ENCODE measurements at places on chromosomes 4 and X.
A peak's percentile ranks its signal among the peaks of the same experiment; 100 is the strongest.

- H3K4me1 ChIP-seq, result no peaks in the 10 kb centered on the region
- no peaks in the 10 kb centered on the region for H3K27me3 ChIP-seq
- DNase-seq, result no peak
- H3K36me3 ChIP-seq, result no peaks in the 10 kb centered on the region
These were observed 127.9 kb upstream of the DMD start for GRCh38 chrX:33339219-33339618.

DNA sequence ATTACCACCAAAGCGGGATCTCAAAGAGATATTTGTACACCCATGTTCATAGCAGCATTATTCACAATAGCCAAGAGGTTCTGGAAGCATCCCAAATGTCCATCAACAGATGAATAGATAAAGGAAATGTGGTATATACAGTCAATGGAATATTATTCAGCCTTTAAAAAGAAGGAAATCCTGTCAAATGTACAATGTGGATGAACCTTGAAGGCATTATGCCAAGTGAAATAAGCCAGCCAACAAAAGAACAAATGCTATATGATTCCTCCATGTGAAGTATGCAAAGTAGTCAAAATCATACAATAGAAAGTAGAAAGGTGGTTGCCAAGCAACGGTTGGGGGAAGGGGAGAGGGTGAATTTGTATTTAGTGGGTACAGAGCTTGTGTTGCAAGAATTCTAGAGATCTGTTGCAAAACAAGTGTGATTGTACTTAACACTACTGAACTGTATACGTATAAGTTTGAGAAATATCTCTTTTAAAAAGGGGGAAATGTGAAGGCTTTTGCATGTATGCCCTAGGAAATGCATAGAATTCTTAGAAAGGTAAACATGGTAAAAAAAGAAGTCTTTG, 5.0 kb upstream of the ZRSR2 start:
- no peaks in the 10 kb centered on the region for H3K36me3 ChIP-seq
- H3K27me3 ChIP-seq, result no peaks in the 10 kb centered on the region
- no peak overlapping the region for H3K4me3 ChIP-seq
- no peak overlapping the region for H3K27ac ChIP-seq
- peak; percentile 21 for DNase-seq

DNA sequence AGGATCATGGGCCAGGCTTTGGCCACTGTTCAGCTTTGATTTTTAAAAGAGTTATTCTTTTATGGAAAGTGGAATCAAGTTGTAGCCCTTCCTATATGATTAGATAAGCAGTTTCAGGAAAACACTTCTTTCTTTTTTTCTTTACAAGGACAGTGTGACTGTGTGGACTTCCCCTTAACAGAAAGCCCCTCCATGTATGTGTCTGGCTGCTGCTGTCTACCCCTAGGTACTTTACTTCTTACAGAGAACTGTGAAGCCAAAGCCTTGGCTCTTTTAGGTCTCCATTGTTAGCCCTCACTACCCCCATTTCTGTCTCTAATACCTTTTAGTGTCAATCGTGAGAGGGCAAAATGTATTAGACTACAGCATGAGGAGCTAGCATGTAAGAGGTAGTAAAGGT, 19.1 kb downstream of the VSIG1 start:
- H3K4me1 ChIP-seq, result no peaks in the 10 kb centered on the region
- no peak for DNase-seq
- no peaks in the 10 kb centered on the region for H3K36me3 ChIP-seq
- H3K27me3 ChIP-seq, result no peaks in the 10 kb centered on the region
- no peak overlapping the region for H3K27ac ChIP-seq

DNA sequence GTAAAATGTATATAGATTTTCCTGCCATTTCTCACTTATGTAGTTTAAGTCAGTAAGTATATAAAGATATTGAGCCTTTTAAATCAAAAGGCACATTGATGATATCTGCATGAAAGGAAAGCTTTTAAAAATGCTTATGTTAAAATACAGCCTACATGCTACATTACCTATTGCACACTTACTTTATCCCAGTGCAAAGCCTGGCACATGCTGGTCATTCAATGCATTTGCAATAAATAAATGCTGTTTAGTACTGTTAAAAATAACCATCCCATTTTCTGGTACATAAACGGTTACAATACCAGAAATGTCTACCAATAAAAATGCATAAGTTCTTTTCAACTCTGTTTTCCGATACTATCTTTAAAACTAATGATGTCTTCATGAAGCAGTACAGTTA, 22.1 kb upstream of the SPATA4 start:
- H3K27ac ChIP-seq, result no peak overlapping the region
- no peaks in the 10 kb centered on the region for H3K4me1 ChIP-seq
- no peak overlapping the region for H3K4me3 ChIP-seq

DNA sequence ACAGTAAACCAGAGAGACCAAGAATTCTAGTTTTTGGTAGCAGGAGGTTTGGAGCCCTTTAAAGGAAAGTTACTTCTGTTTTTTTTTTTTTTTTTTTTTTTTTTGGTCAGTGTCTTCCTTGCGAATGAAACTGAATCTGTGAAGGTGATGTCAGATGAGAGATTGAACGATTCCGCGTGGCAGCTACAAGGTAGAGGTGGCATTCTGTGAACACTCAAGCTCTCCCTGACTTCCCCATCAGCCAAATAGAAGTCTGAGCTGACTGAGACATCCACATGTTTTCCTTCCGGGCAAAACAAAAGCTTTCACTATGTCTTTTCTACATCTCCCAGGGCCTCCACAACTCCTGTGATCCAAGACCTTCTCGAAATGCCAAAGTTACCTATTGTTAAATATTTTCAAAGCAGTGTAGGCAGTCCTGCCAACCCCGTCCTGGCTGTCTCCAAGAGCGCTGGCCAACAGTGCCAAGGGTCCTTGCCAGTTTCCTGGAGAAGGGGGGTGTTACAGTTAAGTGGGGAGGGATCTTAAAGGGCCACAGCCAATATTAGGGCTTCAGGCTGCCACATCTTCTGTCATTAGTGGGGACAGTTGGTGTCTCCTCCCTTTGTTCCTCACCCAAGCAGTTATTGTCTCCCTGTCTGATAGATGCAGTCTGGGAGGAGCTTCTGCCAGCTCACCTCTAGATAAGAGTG, 102.9 kb upstream of the SLC34A2 start:
- H3K36me3 ChIP-seq, result no peaks in the 10 kb centered on the region
- H3K4me1 ChIP-seq, result no peaks in the 10 kb centered on the region
- no peaks in the 10 kb centered on the region for H3K27me3 ChIP-seq
- H3K4me3 ChIP-seq, result no peak overlapping the region

- H3K27me3 ChIP-seq, result no peaks in the 10 kb centered on the region
- H3K4me3 ChIP-seq, result no peak overlapping the region
- no peaks in the 10 kb centered on the region for H3K36me3 ChIP-seq
- no peak for DNase-seq
These were observed 210.5 kb downstream of the PWWP3B start for GRCh38 chrX:106378616-106379015.

DNA sequence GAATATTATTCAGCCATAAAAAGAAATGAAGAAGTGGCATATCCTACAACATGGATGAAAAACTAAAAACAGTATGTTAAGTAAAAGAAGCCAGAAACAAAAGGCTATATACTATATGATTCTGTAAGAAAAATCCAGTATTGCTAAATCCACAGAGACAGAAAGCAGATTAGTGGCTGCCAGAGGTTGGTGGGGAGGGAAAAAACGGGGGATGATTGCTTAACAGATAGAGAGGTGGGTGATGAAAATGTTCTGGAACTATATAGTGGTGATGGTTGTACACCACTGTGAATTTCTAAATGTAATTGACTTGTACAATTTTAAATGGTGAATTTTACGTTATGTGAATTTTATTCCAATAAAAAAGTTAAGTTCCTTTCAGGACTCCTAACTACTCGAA, 157.6 kb upstream of the SH3RF1 start:
- H3K4me3 ChIP-seq, result no peak overlapping the region
- H3K4me1 ChIP-seq, result no peaks in the 10 kb centered on the region
- H3K36me3 ChIP-seq, result no peaks in the 10 kb centered on the region
- no peak overlapping the region for H3K27ac ChIP-seq
- no peaks in the 10 kb centered on the region for H3K27me3 ChIP-seq

DNA sequence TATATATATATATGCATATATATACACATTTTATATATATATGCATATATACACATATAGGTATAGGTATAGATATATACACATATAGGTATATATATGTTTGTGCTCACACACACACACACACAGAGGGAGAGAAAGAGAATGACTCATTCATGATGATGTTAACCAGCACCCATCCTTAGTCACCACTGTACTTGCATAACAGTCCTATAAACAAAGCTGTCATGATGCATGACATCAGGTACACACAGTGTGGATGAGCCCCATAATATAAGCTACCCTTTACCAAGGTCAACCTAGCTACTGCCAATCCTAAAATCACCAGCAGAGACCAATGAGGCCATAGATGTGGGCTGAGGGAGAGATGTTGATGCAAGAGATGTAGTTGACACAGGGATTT, 1408.0 kb downstream of the RAPGEF2 start:
- DNase-seq, result no peak
- H3K36me3 ChIP-seq, result no peaks in the 10 kb centered on the region
- H3K27ac ChIP-seq, result no peak overlapping the region
- no peak overlapping the region for H3K4me3 ChIP-seq
- no peaks in the 10 kb centered on the region for H3K27me3 ChIP-seq
- H3K4me1 ChIP-seq, result no peaks in the 10 kb centered on the region

DNA sequence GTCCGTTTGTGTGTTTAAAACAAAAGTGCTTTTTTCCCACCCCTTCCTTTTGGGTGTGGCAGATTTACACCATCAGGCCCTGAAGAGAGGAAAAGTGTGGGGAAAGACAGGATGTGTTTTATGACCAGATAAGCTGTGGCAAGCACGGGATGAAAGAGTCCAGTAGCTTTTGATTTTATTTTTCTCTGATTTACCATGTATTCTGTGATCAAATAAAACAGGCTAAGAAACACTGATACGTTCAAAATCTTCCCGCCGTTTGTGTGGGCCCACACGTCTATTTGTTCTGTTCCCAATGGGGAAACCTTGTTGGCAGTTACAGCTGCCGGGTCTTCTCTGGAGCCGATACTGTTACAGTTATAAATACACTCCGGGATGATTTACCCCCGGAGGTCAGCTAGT, 10.8 kb downstream of the LRP2BP start:
- no peaks in the 10 kb centered on the region for H3K36me3 ChIP-seq
- H3K4me3 ChIP-seq, result no peak overlapping the region
- no peak overlapping the region for H3K27ac ChIP-seq
- no peaks in the 10 kb centered on the region for H3K27me3 ChIP-seq

DNA sequence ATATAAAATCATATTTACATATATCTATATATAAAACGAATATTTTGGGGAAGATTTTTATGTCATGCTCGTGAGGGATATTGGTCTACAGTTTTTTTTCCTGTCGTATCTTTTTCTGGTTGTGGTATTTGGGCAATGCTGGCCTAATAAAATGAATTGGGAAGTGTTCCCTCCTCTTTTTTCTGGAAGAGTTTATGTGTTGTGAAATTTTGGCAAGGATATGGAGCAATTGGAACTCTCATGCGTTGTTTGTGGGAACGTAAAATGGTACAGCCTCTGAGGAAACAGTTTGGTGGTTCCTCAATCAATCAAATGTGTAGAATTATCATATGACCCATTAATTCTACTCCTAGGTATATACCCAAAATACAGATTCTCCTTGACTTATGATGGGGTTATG, 69.8 kb downstream of the ZNF182 start:
- H3K4me3 ChIP-seq, result no peak overlapping the region
- no peaks in the 10 kb centered on the region for H3K27me3 ChIP-seq
- H3K4me1 ChIP-seq, result no peaks in the 10 kb centered on the region
- DNase-seq, result no peak
- H3K27ac ChIP-seq, result no peak overlapping the region

GRCh38 chr4:184286358-184286757, 68.7 kb upstream of the ENPP6 start:
- peaks cover 67% of the 10 kb centered on the region for H3K4me1 ChIP-seq
- no peak for DNase-seq
- H3K4me3 ChIP-seq, result no peak overlapping the region
- no peaks in the 10 kb centered on the region for H3K27me3 ChIP-seq
- H3K27ac ChIP-seq, result no peak overlapping the region
- H3K36me3 ChIP-seq, result no peaks in the 10 kb centered on the region

All from HepG2 (cell line).